ENCODE measurements at places on chromosomes 11 and 22.

DNA sequence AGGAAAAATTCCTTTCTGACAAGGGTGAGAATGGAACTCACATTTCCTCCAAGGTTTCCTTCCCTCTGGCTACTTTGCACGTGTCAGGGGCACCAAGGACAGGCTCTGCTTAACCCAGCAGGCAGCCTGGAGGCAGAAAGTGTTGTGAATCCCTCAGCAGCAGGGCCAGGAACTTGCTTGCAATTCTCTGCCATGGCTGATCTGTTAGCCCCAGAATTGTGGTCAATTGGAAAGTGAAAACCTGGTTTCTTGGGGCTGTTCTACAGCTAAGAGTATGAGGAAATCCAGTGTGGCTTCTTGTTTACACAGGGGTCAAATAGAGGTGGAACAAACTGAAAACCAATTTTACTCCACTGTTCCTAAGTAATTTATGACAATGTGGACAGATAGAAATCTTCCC, 38.3 kb upstream of the CEP295 start:
- no peak for DNase-seq

DNA sequence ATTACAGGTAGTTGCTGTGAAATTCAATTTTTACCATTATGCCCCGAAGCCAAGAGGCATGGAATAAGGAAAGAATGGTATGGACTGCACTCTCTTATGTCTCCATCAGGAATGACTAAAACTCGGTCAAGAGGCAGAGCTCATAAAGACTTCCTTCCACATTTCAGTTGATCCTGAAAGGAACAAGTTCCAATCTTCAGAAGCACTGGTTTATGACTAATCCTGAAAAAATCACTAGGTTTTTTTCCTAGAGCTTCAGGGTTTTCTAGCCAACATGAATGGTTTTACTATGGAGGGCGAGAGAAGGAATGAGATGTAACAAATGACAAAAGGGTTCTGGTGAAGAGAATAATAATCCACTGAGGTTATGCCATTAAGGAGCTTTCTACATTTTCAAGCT, 832.2 kb downstream of the NTM start:
- no peak for DNase-seq

GRCh38 chr11:73239111-73239521, 21.0 kb downstream of the P2RY2 start:
- DNase-seq, result no peak

DNA sequence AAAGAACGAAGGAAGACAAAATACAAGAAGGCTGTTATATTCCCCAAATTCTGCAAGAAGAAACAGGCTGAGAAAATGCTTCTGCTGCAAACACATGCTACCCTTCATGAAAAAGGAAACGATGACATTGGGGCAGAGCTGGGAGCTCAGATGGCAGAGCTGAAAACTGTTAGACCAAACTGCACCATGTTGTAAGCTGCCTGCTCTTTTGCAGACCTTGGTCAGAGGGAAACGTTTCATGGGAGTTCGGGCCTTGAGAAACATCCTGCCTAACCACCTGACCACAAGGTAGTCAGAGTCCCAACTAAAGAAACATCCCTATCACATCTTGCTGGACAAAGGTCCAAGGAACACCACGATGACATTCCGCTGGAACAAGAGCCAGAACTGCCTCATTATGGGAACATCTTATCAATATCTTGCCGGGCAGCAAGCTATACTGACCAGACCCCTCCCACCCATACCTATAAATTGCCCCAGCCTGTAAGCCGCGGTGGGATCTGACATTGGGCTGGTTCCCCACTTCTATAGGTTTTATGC, 110.7 kb upstream of the CTSC start:
- no peak for DNase-seq

- no peak for DNase-seq
These were observed 3.6 kb downstream of the ISX start for GRCh38 chr22:35069541-35069940.
